CD4-positive, alpha-beta T cell (primary cell): ENCODE measurements at places on chromosomes 2 and 18. TPM values are rescaled to one million over a fixed set of nuclear protein-coding genes. Genes with fewer than 3 reads are reported as not detected.

DNA sequence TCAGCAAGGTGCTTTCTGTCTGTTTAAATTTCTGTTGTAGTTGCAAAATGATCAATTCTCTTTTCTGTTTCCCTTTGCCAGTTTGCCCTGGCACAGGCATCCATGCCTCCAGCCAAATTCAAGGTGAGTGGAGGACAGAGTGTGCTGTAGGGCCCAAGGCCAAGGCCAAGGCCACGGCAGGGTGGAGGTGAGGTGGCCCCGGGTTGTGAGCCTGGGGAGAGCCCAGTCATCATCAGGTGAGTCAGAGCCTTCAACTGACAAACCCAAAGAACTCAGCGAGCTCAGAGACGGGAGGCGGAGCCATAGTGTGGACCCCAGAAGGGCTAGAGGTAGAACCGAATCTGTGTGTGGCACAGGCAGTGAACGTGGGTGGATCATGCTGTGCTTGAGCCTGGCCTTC, 55.7 kb downstream of the BCL2L11 start:
- DNase-seq = no peak
- no peaks in the 10 kb centered on the region for H3K36me3 ChIP-seq
- no peak overlapping the region for H3K4me3 ChIP-seq
- H3K27me3 ChIP-seq = no peaks in the 10 kb centered on the region
- H3K4me1 ChIP-seq = no peaks in the 10 kb centered on the region

DNA sequence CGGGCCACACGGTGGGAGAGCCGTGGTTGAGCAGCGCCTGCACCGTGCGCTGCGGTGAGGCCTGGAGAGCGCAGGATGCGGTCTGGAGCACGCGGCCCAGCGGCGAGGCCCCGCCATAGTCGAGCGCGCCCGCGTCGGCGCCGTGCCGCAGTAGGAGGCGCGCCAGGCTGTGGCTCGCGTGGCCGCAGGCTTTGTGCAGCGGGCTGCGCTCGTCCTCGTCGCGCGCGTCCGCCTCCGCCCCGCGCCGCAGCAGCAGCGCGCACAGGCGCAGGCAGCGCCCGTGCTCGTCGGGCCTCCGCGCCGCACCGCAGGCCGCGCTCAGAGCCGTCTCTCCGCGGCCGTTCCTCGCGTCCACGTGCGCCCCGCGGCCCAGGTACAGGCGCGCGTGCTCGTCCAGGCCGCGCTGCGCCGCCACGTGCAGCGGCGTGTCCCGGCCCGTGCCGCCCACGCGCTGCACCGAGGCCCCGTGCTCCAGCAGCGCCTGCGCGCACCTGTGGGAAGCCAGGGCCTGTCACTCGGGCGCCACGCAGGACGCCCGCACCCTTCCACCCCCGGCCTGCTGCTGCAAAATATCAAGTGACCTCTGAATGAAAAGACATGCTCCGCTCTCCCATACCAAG, 46.3 kb upstream of the GBX2 start:
- no peak overlapping the region for H3K27ac ChIP-seq
- no peaks in the 10 kb centered on the region for H3K36me3 ChIP-seq
- no peak for DNase-seq
- no peak overlapping the region for H3K4me3 ChIP-seq
- H3K4me1 ChIP-seq = no peaks in the 10 kb centered on the region

DNA sequence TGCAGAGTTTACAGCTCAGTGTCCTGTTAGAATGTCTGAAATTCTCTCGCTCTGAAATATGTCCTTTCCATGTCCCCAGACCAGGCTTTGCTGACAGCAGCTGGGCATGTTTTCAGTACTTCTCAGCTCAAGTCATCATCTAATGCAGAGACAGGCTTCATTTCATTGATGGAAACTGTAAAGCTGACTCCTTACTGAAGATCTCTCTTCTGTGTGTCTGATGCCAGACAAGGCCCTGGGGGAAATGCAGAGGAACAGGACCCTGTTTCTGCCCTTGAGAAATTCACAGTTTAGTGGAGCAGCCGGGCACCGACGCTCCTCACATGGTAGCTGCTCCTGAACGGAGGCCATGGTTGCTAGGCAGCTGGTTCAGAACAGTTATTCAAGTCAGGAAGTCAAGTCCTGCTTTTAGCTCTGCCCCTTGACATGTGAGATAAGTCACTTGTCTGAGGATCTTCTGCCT, 24.6 kb upstream of the FZD7 start:
- DNase-seq = no peak
- no peak overlapping the region for H3K27ac ChIP-seq
- H3K27me3 ChIP-seq = no peaks in the 10 kb centered on the region

The KLF7 gene
- total RNA-seq = 96.9 TPM

DNA sequence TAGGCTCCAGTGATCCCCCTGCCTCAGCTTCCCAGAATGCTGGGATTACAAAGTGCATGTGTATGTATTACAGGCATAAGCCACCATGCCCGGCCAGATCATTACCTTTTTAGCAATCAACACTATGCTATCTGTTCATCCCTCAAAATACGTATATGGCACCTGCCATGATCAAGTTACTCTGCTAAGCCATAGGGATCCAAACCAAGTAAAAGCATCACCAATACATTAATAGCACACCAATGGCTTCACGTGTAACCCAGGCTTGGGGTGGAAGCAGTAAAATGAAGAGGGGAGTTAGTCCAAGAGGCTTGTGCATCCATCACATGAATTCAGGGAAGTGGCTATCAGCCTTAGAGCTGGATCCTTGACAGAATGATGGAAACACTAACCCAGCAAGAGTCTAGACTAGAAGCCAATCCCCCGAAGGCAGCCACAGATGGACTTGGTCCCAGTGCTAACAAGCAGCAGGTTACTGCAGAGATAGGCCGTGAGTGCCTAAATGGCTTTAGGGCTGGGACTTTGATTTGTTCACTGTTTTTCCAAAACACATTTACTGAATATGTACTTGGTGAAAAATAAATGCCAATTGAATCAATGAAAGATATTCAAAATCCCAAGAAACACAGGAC, 11.3 kb downstream of the HDLBP start:
- H3K27ac ChIP-seq = no peak overlapping the region
- peaks cover 67% of the 10 kb centered on the region for H3K4me1 ChIP-seq
- H3K27me3 ChIP-seq = no peaks in the 10 kb centered on the region
- no peak for DNase-seq
- peaks cover 6% of the 10 kb centered on the region for H3K36me3 ChIP-seq

DNA sequence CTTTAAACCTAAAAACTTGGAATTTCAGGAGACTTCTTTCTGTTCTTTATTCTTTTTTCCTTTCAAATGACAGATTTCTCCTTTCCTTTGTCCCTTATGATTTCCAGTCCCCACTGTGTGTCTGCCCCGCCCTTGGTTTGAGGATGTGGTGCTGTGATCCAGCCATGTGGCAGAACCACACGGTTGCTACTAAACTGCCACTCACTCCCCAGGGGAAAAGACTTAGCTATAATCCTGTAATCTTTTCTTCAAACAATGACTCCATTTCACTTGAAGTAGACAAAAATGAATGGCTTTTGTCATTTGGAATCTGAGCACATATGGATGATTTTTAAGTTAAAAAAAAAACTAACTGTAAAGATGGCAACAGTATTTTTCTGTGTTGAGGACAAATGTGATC, 76.2 kb upstream of the STAM2 start:
- no peaks in the 10 kb centered on the region for H3K36me3 ChIP-seq
- no peak overlapping the region for H3K27ac ChIP-seq
- H3K4me1 ChIP-seq = no peaks in the 10 kb centered on the region
- H3K27me3 ChIP-seq = no peaks in the 10 kb centered on the region
- no peak overlapping the region for H3K4me3 ChIP-seq
- DNase-seq = no peak

- no peak for DNase-seq
- H3K27ac ChIP-seq = no peak overlapping the region
- no peaks in the 10 kb centered on the region for H3K36me3 ChIP-seq
Measured at GRCh38 chr18:36186461-36187192, 670 bp upstream of the MOCOS start.

DNA sequence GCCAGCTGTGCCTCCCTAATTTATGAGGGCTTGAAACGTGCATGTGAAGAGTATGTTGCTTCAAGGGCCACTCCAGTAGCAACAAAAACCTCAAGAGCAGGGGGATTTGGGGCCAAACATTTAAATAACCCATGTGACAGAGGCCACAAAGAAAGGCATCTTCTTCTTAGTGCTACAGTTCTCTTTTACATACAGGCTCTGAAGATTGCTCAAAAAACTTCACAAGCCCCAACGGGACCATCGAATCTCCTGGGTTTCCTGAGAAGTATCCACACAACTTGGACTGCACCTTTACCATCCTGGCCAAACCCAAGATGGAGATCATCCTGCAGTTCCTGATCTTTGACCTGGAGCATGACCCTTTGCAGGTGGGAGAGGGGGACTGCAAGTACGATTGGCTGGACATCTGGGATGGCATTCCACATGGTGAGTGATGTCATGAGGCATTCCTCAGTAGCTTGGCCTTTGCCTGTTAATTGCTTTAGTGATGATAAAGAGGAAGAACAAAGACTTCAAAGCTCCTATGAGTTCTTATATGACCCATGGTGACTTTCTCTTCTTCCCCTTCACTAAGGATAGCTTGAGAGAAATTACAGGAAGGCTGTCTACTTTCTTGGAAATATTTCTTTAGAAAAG, 40.1 kb downstream of the NRP2 start:
- H3K4me1 ChIP-seq = no peaks in the 10 kb centered on the region
- no peaks in the 10 kb centered on the region for H3K27me3 ChIP-seq
- H3K4me3 ChIP-seq = no peak overlapping the region
- H3K36me3 ChIP-seq = no peaks in the 10 kb centered on the region
- no peak overlapping the region for H3K27ac ChIP-seq

GRCh38 chr2:127324635-127325034, 30.7 kb upstream of the ERCC3 start:
- no peak overlapping the region for H3K4me3 ChIP-seq
- no peak overlapping the region for H3K27ac ChIP-seq
- no peak for DNase-seq
- peaks cover 78% of the 10 kb centered on the region for H3K36me3 ChIP-seq

The TDRD15 gene
- not detected for total RNA-seq

The HADHA gene
- total RNA-seq = 73.7 TPM

DNA sequence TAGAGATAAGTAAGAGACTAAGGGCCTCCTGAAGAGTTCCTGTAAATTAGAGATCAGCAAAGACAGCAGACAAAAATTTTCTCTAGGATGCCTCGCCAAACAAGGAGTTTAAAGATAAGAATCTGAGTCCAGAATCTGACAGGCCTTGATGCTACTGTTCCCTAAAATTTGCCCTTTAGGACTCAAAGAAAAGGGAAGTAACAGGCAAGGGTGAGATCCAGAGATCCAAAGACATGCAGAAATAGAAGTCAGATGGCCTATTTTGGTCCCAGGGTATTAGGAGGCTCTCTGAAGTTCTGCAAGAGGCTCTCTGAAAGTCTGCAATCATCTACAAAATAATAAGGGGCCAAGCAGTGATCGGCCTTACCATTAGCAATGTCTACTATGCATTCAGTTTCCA, 33.0 kb downstream of the GALNT5 start:
- H3K4me3 ChIP-seq = no peak overlapping the region
- H3K36me3 ChIP-seq = no peaks in the 10 kb centered on the region
- no peak overlapping the region for H3K27ac ChIP-seq
- H3K4me1 ChIP-seq = no peaks in the 10 kb centered on the region
- no peak for DNase-seq
- H3K27me3 ChIP-seq = no peaks in the 10 kb centered on the region

The NABP1 gene
- total RNA-seq = 32.0 TPM

GRCh38 chr18:39380866-39381265, 1815.3 kb upstream of the CELF4 start:
- DNase-seq = no peak
- H3K27ac ChIP-seq = no peak overlapping the region
- no peak overlapping the region for H3K4me3 ChIP-seq

The RASGRP3 gene
- 7.9 TPM for total RNA-seq

DNA sequence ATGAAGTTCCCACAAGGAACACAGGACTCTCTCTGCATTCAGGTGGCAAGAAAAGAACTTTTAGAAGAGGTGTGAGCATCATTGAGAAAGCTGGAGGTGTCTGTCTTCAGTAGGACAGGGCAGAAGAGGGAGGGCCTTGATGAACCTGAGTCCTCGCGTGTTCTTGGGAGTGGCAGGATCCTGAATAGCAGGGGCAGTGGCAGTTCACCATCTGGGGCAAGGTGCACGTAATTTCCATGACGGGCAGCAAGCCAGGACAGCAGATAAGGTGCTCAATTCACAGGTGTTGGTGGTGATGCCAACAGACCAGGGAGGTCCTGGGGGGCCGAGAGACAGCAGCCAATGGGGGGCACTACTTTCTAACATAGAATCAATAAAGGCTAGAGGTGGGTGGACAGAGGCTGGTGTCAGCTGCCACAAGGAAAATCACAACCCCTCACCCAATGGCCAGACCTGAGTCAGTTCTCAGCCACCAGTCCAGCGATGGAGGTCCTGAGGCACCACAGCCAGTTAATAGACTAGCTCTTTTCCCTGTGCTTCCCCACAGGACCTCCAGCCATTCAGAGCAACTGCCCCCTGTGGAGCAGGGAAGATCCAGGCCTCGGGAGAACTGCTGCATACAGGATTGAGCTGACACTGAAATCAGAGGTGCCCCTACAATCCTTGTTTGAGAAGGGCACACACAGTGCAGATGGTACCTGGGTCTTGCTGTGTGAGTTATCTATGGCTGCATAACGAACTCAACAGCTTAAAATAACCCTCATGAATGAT, 10.9 kb upstream of the HDAC4 start:
- H3K27ac ChIP-seq = no peak overlapping the region
- H3K27me3 ChIP-seq = no peaks in the 10 kb centered on the region
- peaks cover 26% of the 10 kb centered on the region for H3K4me1 ChIP-seq
- DNase-seq = no peak
- no peak overlapping the region for H3K4me3 ChIP-seq
